ENCODE measurements at places on chromosomes 5 and 9.

GRCh38 chr5:132497488-132497997 lies 7.0 kb upstream of the IRF1 start:
- no peak for DNase-seq

DNA sequence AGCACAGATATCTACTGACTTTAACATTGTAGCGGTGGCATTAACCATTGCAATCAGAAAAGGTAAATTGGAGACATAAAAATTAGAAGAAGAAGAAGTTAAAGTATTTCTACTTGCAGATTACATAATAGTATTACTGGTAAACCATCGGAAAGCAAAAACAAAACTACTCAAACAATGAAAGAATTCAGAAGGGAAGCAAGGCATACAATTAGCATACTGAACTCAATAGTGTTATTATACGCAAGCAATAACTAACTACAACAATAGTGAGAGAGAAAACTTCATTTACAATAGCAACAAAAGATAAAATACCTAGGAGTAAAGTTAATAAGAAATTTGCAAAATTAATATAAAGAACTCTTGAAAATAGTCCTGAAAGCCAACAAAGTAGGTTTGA lies 6.6 kb upstream of the TEX53 start:
- DNase-seq, result no peak

- DNase-seq, result no peak
Measured at GRCh38 chr9:114174876-114175771, 19.8 kb downstream of the COL27A1 start.

DNA sequence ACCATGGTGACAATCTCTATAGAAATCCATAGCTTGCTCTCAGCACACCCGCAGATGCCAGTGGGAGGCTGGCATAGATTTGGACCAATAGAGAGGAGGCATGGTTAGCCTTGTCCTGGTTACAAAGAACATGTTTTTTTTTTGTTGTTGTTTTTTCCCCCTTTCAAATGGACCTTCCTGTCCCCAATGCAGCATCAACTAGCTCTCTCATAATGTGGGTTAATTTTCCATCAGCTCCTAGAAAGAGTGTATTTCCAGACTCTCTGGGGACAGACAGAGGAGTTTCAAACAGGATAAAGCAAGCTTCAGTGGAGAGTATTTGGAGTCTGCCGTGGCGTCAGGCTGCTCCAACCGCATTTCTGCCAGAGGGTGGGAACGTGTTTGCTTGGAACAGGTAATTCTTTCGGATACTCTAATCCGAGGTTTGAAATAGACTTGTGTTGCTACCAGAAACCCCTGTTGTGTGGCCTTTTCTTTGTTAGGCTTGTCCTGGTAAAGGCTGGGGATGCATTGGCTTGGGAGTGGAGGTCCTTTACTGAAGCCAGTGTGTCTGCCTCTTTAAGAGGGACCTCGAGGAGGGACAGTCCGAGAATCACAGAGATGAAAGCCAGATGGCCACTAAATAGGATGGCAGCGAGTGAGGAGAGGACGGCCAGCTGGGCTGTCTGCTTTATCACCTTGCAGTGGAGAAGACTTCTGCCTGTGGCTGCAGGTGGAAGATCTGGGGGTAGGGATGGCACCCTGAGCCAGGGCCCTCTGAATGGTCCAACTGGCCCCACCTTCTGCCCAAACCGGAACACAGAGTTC lies 130.5 kb upstream of the CPEB4 start:
- DNase-seq, result no peak

DNA sequence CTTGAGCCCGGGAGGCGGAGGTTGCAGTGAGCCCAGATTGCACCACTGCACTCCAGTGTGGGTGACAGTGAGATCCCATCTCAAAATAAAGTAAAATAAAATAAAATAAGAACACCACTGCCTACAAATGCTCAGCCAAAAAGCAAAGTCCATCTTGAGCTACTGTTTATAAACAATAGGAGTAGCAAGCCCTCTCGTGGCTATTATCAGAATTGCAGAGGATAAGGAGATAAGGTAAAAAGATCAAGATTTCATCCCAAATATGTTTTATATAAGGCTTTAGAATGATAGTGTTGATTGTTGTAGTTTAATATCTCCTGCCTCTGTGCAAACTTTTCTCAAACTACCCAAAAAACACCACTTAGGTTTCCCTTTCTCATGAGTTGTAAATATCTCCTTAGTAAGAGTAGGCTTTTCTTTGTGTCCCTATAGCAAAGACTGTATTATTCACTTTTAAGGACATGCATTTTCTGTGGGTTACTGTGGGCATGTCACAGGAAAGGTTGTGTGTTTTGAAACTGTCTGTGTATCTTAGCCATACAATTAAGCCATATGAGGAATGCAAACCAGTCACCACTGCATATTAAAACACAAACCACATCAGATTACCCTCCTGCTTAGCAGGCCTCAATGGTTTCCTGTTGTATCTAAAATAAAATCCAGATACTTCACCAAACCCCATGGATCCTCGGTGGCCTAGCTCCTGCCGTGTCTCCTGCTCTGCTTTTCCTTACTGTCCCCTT lies 31.8 kb upstream of the CKS2 start:
- peak; percentile 34 for DNase-seq

GRCh38 chr5:31362529-31362900 lies 169.0 kb downstream of the CDH6 start:
- DNase-seq, result no peak

DNA sequence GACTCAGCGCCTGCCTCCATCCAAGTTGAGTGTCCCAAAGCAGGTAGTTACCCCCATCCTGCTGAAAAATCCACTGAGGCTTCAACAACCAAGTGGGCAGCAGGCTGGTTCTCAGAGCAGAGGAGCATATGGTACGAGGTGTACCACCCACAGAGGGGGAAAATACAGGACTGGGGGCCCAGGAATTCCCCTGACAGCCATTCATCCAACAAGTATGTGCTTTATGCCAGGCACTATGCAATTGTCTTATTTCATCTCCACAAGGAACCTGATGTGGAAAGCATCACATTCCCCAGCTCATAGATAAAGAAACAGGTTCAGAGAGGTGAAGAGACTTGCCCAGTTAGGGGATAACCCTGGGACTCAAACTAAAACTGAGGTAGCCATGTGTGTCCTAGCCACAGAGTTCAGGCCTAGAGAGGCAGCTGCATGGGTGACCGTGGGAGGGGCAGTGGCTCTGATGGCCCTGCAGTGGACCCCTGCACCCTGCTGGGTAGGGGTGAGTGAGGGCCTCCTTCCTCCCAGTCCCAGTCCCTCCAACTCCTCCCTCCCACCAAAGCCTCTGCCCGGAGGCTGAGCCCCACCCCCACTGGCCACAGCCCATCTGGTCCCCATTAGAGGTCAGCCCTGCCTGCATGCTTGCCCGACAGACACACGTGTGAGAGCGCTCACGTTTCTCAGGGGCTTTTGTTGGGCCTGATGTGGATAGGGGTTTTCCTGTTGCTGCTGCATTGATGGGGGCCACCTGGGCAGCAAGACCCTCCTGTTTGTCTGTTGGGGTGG lies 11.5 kb downstream of the PDLIM4 start:
- no peak for DNase-seq

GRCh38 chr5:146697211-146697610 lies 181.2 kb upstream of the GPR151 start:
- DNase-seq, result no peak

DNA sequence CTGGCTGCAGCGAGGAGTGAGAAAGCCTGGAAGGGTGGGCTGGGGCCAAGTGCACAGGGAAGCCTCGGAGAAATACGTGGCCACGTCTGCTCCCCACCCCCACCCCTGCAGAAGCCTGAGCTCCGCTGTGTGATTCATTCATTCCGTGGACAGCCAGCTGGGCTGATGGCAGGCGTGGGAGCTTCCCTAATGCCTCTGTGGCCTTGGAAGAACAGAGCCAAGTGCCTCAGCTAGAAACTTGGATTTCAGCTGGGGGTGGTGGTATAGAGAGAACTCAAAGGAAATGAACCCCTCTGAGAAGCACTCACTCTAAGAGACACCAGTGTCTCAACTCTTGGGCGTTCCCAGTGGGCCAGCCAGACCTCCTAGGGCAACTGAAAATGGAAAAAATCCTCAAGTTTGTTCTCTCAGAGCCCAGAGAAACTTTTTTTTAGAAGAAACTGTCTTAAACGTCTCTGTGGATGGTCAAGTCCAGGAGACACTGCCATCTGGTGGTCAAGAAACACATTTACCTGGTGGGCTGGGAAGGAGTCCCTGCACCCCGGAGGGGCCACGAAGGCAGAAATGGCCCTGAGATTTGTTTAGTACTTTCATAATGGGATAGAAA lies 18.0 kb downstream of the ATOX1 start:
- peak; percentile 68 for DNase-seq

DNA sequence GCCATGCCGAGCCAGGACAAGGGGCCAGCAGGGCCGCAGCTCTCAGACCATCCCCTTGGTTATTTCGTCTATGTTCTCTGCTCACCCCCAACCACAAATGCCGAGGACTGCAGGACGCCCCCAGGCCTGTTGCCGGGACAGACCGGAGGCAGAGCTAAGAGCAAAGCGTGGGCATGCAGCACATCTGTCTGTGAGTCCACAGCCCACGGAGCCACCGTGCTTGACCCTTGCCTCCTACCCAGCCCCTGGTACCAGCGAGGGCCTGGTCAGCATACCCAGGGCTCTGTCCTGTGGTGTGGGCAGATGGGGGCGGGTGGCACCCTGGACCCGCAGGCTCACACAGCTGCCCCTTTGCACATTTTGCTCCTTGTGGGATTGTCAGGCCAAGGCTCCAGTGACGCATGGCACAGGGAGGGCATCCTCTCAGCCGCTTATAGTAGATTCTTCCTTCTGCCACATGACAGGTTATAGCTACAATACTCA lies 4.7 kb downstream of the BRD3 start:
- DNase-seq, result no peak

- DNase-seq, result no peak
Measured at GRCh38 chr9:124365036-124365435, 50.2 kb downstream of the PSMB7 start.

DNA sequence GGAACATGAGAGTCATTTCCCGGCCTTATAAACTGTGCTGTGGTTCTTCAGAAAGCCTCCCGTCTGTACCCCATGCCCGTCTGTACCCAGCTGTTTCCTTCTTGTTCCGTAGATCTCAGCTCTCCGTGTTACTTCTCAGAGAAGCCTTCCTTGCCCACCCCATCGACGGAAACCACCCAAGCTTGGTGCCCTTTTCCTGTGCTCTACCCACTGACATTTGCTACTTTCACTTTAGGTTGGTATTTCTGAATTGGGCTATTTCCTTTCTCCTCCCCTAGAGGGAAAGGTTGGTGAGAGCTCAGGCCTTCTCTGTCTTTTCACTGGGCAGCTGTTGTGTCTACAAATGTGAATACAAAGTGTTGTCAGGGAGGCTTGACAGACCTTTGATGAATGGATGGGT lies 764.5 kb upstream of the ADAMTS16 start:
- no peak for DNase-seq

DNA sequence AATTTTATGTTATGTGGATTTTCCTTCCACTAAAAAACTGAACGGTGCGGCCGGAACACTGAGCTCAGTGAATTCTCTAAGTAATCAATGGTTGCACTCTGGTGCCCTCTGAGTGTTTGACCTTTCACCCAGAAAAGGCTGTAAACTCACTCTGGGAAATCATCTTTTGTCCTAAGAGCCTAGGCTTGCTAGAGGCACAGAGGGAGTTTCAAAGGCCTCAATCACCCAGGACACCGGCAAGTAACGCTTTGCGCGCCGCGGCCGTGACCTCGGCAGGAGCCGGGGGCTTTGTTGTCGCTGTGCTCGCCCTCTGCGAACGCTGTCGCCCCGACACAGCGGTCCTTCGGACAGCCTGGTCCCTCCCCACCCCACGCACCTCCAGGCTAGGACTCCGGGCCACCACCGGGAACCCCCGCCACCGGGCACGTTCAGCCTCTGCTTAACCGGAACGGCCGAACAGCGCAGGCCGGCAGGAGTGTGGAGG lies 703 bp downstream of the ISCA1 start:
- DNase-seq, result no peak

- DNase-seq, result no peak
Measured at GRCh38 chr5:62631909-62632580, 53.4 kb downstream of the LRRC70 start.

DNA sequence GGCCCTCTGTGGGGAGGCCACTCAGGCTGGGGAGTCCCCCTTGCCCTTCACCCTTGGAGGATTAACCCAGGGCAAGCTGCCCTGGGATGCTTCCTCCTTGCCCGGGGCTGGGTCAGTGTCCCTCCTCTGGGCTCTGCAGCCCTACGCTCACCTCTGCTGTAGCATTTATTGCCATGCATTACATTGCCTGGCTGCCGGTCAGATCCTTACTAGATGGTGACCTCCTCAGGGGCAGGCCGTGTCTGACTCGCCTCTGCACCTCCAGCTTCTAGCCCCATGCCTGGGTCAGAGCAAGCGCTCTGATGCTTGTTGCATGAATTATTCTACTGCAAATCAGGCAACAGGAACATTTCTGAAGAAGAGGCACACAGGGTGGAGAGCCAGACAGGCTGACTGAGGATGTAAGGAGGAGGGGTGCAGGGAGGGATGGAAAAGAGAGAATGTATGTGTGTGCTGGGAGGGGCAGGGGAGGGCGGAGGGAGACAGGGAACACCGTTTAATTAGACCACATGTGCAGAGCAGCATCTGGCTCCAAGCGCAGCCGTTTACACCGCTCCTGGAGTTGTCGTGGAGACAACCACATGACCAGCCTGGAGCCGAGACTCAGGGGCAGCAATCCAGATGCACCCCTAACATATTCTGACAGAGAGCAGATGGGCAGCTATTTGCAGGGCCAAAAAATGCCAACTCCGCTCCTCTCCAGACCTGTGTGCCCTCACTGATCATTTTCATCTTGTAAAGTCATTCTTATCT lies 117.0 kb downstream of the CRB2 start:
- no peak for DNase-seq

- no peak for DNase-seq
Measured at GRCh38 chr9:85216601-85217000, 525.2 kb downstream of the AGTPBP1 start.

GRCh38 chr5:18048449-18048848 lies 414.2 kb downstream of the TAF11L14 start:
- no peak for DNase-seq

DNA sequence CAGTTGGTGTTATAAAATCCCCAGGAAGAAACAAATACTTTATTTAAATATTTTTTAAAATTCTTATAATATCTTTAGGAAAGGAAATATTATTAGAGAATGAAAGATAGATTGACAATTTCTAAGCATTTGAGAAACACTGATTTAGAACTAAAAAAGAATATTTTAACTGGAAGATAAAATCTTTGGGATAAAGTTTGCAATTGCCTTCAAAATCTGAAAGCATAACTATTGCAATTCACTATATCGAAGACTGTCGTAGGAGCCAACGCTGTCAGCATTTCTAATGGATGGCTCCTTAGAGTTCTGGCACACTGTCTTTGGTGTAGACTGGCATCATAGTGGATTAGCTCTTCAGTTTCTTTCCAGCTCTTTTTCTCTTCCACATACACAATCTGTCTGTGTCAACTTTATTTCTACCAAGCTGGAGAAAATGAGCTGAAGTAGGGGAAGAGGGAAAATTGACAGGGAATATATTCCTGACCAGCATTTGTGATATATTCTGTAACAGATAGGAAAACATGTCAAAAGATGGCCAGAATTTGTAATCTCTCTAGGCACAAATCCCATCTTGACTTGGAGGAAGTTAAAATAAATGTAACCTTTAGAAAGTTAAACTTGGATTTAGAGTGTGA lies 1561.4 kb downstream of the MAT2B start:
- DNase-seq, result no peak
